HepG2 (cell line): ENCODE measurements at places on chromosomes 5 and 9. TPM values are rescaled to one million over a fixed set of nuclear protein-coding genes. Genes with fewer than 3 reads are reported as not detected.

Gene GRM6
- not detected in 2 replicates for total RNA-seq

Gene SPATA31D4
- not detected in 2 replicates for total RNA-seq

Gene BTNL3
- total RNA-seq = not detected in 2 replicates

Gene TMEM141
- 81.0 and 84.7 TPM in 2 replicates for total RNA-seq

Gene FBLL1
- 0.18 and 0.29 TPM in 2 replicates for total RNA-seq

Gene IL6ST
- total RNA-seq = 161 and 166 TPM in 2 replicates

Gene FOXE1
- total RNA-seq = not detected in 2 replicates

Gene CLIC3
- total RNA-seq = 0.34 and 0.51 TPM in 2 replicates

Gene MED7
- 9.2 and 10.0 TPM in 2 replicates for total RNA-seq

Gene HAVCR1
- 0.77 and 0.93 TPM in 2 replicates for total RNA-seq

Gene ARHGEF28
- 34.1 and 36.7 TPM in 2 replicates for total RNA-seq

Gene FAM151B
- 1.0 and 2.3 TPM in 2 replicates for total RNA-seq

Gene SPATA31D1
- total RNA-seq = not detected in 2 replicates

Gene FCHO2
- total RNA-seq = 11.6 and 12.7 TPM in 2 replicates

Gene CCL28
- total RNA-seq = not detected in 2 replicates

Gene C9orf152
- total RNA-seq = 0.24 and 0.67 TPM in 2 replicates

Gene GGTA1
- total RNA-seq = not detected in 2 replicates

Gene AK6
- total RNA-seq = 77.2 and 123 TPM in 2 replicates

Gene SPINK6
- total RNA-seq = not detected in 2 replicates

Gene PHF24
- not detected in 2 replicates for total RNA-seq

Gene CRHBP
- not detected in 2 replicates for total RNA-seq

Gene CCDC192
- not detected in 2 replicates for total RNA-seq

Gene SNCAIP
- not detected in 2 replicates for total RNA-seq

Gene PCDHA9
- total RNA-seq = 0.03 TPM in 1 of 2 replicates, not detected in the other

Gene CCNB1
- total RNA-seq = 316 and 431 TPM in 2 replicates

Gene C5orf58
- total RNA-seq = not detected in 2 replicates

Gene GPR151
- not detected in 2 replicates for total RNA-seq

Gene GDNF
- 0.20 and 0.46 TPM in 2 replicates for total RNA-seq

Gene CDX1
- total RNA-seq = not detected in 2 replicates

Gene SLC6A19
- 0.02 TPM in 1 of 2 replicates, not detected in the other for total RNA-seq

Gene QRFP
- not detected in 2 replicates for total RNA-seq

Gene IFNA14
- not detected in 2 replicates for total RNA-seq

Gene CDC20B
- total RNA-seq = not detected in 2 replicates

Gene CD274
- total RNA-seq = 0.49 TPM in 1 of 2 replicates, not detected in the other

Gene CYSTM1
- 40.0 and 52.7 TPM in 2 replicates for total RNA-seq

Gene LRRC70
- 0.31 and 0.71 TPM in 2 replicates for total RNA-seq

Gene OR1Q1
- not detected in 2 replicates for total RNA-seq

Gene ABO
- not detected in 2 replicates for total RNA-seq

Gene EMB
- not detected in 2 replicates for total RNA-seq

Gene TMC1
- total RNA-seq = 0.02 TPM in 1 of 2 replicates, not detected in the other

Gene LHX2
- not detected in 2 replicates for total RNA-seq

Gene DBH
- not detected in 2 replicates for total RNA-seq

Gene GPR150
- not detected in 2 replicates for total RNA-seq

Gene FBXL7
- 0.07 TPM in 1 of 2 replicates, not detected in the other for total RNA-seq

Gene OGN
- not detected in 2 replicates for total RNA-seq

Gene NRG2
- not detected in 2 replicates for total RNA-seq

Gene WNT8A
- not detected in 2 replicates for total RNA-seq

Gene PCDHA3
- total RNA-seq = not detected in 2 replicates

Gene OR1L6
- not detected in 2 replicates for total RNA-seq

Gene TTC16
- total RNA-seq = not detected in 2 replicates

Gene SPATA31E1
- total RNA-seq = not detected in 2 replicates

Gene PRLR
- total RNA-seq = 13.3 and 22.2 TPM in 2 replicates

Gene PCSK5
- 0.11 and 0.55 TPM in 2 replicates for total RNA-seq

Gene SUSD3
- 6.0 and 7.0 TPM in 2 replicates for total RNA-seq

Gene SLC46A2
- total RNA-seq = not detected in 2 replicates

Gene NME5
- 0.18 and 0.39 TPM in 2 replicates for total RNA-seq

Gene ASS1
- total RNA-seq = 77.6 and 89.0 TPM in 2 replicates
